ENCODE measurements at places on chromosomes 5 and 9.

DNA sequence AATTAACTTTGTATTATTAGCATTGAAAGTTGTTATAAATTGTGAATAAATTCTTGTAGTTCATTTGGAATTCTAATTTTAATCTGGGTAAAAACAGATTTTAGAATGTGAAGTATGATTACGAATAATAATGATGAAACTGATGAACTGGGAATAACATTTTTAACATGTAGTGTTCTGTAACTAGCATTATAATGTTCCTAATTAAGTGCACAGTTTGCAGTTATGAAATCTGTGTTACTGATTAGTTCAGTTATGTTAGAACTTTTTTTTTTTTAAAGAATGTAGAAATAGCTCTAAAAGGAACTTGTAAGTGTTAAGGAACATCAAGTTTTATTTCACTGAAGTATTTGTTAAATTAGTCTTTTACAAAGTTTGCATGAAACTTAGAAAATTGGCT lies 48.9 kb upstream of the EIF4EBP3 start:
- no peak for DNase-seq

GRCh38 chr5:134620634-134621033 lies 12.0 kb downstream of the SAR1B start:
- DNase-seq: no peak

DNA sequence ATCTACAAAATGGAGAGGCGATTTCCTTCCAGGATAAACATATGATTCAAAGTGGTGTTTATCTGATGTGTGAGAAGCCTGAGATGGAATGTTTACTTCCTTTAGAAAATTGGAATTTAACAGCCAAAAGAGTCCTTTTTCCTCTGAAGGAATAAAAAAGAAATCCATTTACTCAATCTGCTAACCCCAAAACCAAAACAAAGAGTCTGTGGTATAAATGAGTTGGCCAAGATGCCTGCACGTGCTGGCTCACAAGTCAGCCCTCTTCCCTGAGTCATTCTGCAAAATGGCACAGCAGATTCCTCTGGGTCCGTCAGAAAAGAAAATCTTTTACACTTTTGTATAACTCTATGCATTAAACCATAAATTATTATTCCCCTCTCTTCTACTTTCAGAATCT lies 60.8 kb downstream of the EBF1 start:
- DNase-seq: peak; percentile 71

DNA sequence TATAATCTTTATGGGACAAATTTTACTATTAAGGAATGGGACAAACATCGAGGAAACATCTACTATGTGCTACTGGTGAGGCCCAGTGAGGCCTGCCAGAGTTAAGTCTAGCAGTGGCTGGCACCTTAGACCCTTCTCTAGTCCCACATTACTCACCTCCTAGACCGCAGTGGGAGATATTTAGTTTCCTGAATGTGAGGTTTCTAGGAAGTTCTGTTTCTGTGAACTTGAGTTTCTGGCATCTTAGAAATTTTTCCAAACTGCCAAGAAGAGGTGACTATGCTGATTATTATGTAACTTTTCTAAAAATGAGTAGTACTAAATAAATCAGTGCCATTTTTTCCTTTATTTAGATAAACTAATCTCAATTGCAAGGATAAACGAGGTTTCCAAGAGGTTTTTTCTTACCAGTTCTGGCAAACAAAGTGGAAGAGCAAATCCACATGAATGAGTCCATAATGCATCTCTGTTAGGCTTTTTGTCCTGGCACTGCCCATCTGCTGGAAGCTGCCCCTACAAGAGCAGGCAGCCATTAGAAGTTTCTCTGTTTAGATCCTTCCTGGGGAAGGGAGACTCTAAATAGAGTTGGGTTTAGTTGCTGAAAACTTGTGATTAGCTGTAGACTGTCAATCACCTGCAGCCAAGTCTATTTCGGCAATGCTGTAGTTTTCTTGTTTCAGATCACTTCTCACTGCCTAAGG lies 348.7 kb downstream of the MAN2A1 start:
- peak; percentile 27 for DNase-seq

DNA sequence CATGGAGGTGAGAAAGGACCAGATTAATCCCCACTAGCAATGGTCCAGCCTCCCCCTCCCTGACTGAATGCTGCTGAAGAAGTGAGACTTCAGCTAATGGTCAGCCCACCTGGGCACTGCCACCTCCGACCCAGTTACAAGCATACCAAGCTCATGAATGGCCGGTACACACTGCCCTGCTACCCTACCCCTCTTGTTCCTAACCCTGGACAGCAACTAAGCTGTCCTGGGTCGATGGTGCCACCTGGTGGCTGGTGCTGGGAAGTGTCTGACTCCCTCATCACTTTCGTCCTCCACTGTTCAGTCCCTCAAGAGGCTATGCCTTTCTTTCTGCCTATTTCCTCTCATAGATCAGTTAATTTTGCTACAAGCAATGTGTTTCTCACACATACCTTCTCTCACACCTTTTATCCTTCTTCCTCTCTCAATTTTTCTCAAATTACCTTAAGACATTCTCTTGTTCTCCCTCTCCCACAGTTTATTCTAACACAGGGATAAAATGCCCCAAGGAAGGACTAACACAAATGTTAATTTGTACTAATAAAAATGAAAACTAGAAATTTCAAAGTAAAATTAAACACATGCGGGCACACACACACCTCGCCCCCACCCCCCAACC lies 42.4 kb downstream of the PAX5 start:
- peak; percentile 24 for DNase-seq

- no peak for DNase-seq
These were observed 531.1 kb downstream of the ANXA1 start for GRCh38 chr9:73682789-73683188.

DNA sequence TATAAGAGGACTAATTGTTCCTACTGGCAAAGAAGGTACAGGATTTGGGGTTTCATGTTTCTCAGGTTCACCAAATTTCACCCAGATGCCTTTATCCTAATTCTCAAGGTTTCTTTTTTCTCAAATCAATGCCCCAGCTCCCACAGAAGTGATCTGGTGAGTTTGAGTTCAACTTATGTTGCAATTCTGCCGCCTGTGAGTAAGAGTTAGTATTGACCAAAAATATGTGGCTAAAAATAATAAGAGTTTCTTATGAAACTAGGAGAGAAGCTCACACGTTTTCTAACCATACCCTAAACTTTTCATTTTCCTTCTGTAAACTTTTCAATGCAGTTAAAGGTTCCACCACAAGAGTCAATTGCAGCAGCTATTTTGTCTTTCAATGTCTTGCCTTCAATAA lies 15.1 kb downstream of the SLCO6A1 start:
- DNase-seq: no peak

DNA sequence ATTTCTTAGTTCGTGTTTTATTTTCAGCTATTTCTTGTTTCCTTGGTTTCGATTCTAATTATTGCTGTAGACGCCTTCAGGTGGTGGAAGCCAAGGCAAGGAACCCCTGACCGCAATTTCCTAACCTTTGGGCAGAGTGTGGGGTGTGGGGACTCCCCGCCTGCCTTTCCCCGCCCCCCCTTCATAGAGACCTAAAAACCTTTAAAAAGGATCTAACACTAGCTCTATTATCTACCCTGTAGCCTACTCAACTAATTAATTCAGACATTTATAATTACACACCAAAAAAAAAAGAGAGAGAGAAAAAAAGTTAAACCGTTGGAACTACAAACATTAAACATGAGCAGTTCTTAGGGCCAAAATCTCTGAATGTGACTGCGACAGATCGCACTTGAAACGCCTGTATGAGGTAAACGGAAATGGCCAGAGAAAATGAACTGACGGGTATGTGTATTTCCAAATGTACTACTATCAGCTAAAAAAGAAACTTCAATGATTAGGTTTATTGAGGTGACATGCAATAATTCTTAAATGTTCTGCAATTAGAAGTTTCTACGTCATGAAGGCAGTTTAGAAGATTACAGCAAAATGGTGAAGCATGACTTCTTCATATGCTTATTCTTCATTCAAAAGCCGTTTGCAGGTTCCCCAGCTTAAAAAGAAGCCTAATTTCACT lies 19.0 kb upstream of the FER start:
- no peak for DNase-seq

DNA sequence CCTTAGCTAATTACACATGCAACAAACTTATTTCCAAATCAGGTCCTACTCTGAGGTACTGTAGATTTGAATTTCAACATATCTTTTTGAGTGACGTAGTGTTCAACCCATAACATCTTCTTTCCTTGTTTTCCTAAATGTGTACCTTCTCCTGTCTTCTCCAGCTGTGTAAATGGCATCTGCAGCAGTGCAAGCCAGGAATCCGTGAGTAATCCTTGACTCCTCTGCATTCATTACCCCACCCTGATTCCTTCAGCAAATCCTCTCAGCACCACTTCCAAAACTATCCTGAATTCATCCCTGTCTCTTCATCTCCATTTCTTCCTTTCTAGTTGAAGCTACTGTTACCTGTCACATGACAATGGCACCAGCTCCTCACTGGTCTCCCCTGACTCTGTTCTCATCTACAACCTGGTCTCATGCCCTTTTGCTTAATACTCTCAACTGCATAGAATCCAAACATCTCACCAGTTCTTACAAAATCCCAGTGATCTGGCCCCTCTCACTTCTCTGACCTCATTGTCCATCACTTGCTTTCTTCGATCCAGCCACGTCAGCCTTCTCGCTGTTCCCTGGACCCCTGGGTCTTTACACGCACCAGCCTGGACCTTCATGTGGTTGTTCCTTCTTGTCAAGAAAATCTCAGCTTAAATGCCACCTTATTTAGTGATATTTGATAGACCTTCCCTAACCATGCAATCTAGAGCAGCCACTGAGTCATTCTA lies 14.6 kb upstream of the TRAF1 start:
- DNase-seq: peak; percentile 63

- peak; percentile 32 for DNase-seq
These were observed 19.2 kb downstream of the PRRC1 start for GRCh38 chr5:127536687-127537086.

GRCh38 chr5:62127098-62127736 lies 178.8 kb upstream of the KIF2A start:
- no peak for DNase-seq
